ENCODE measurements at places on chromosomes 3 and 15. TPM values are rescaled to one million over a fixed set of nuclear protein-coding genes. Genes with fewer than 3 reads are reported as not detected.
A peak's percentile ranks its signal among the peaks of the same experiment; 100 is the strongest.

GRCh38 chr15:101295607-101296161, 636 bp upstream of the SNRPA1 start:
- peaks cover 14% of the 10 kb centered on the region for H3K4me1 ChIP-seq
- H3K27me3 ChIP-seq, result no peaks in the 10 kb centered on the region
- DNase-seq, result peak; percentile 12
- H3K4me3 ChIP-seq, result peak overlapping the region; percentile 98
- H3K27ac ChIP-seq, result peak overlapping the region; percentile 93
- peaks cover 10% of the 10 kb centered on the region for H3K36me3 ChIP-seq

- no peak for DNase-seq
- H3K36me3 ChIP-seq, result no peaks in the 10 kb centered on the region
- no peaks in the 10 kb centered on the region for H3K27me3 ChIP-seq
- no peaks in the 10 kb centered on the region for H3K4me1 ChIP-seq
- no peak overlapping the region for H3K27ac ChIP-seq
- H3K4me3 ChIP-seq, result no peak overlapping the region
These were observed 609.7 kb upstream of the ARRDC4 start for GRCh38 chr15:97350813-97351212.

- H3K27me3 ChIP-seq, result peaks cover 62% of the 10 kb centered on the region
- peaks cover 5% of the 10 kb centered on the region for H3K4me1 ChIP-seq
- peak; percentile 13 for DNase-seq
- no peak within 1 kb of the TSS for H3K27ac ChIP-seq
These were observed at the start of gene TMEM266 for GRCh38 chr15:76059320-76060117. Gene TMEM266, plus strand, starts transcription at chr15:76059985. Its CDS starts 74,279 bp downstream, at chr15:76134264.

GRCh38 chr3:179615458-179616173, 11.0 kb downstream of the NDUFB5 start:
- H3K36me3 ChIP-seq, result peaks cover 8% of the 10 kb centered on the region
- no peak for DNase-seq
- peaks cover 14% of the 10 kb centered on the region for H3K4me1 ChIP-seq
- no peak overlapping the region for H3K27ac ChIP-seq
- no peak overlapping the region for H3K4me3 ChIP-seq

DNA sequence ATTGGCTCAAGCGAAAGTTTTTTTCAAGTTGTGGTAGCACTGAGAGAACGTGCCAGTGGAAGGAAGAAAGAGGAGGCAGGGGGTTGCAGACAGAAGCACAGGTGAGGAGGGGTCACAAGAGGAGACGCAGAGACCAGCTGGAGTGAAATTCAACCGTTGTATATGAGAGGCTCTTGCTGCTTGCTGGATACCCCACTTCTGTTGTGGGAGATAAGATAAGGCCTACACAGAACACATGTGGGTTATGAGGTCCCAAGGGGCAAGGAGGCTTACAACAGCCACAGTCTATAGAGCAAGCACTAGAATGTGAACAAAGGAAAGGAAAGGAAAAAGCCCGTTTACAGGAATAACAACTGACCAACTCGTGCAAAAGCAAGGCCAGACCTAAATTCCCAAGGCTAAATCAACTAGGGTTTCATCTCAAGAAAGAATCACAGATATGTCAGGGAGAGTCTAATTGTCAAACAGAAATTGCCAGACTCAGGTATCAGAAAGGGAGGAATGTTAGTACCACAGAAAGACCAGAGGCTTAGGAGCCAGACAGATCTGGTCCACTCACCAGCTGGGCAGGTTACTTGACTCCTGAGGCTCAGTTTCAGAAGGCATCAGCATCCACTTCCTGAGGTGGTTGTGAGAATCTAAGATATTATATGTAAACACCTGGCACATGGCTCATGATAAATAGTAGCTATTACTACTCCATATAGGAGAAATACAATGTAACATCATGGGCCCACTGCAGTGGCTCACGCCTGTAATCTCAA, 60.9 kb downstream of the MSL2 start:
- no peaks in the 10 kb centered on the region for H3K27me3 ChIP-seq
- no peak overlapping the region for H3K27ac ChIP-seq
- no peaks in the 10 kb centered on the region for H3K4me1 ChIP-seq
- DNase-seq, result no peak

Gene ST3GAL6
- 4.8 TPM for total RNA-seq

Gene FBLN2
- 36.6 TPM for total RNA-seq

Gene TLE3
- total RNA-seq, result 45.4 TPM

Gene GFM1
- 32.6 TPM for total RNA-seq

Gene LSG1
- 38.4 TPM for total RNA-seq

Gene LEO1
- 25.5 TPM for total RNA-seq

Gene DPH6
- total RNA-seq, result 7.6 TPM

Gene ITIH1
- not detected for total RNA-seq

Gene CCRL2
- total RNA-seq, result 0.17 TPM

Measured in astrocyte (in vitro differentiated cells and primary cell).